ENCODE measurements at places on chromosomes 2 and 18.

DNA sequence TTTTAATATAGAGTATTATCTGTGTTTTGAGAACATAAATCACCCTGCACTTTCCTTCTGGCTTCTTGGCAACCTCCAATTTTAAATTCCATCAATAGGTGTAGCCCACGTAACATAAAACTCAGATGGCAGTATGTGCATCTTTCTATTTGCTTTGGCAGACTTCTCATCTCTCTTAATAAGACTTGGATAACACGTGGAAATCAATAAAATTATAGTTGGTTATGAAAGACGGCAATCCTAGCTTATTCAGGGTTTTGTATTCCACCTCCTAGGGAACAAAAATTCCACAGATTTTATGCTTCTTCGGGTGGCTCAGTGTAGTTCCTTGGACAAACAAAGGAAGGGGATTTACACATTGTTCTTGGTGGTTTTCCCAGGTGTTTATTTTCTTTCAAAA lies 299.3 kb downstream of the RND3 start:
- DNase-seq, result no peak

DNA sequence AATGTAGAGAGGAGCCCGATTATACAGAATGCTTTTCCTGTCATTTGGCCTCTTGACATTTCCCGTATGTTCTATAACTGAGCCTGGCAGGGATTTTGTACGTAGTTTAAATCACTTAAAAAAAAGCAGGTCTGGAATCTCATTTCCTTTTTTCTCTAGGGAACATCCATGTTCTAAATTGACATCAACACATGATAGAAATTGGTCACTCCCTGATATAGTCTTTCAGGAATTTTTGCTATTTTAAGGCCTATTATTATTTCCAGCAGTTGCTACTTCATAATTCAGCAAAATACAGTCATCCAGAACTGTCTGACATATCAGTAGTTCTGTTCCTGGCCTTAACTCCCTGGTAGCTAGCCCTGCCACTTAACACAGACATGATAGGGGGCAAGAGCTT lies 565.7 kb upstream of the ZEB2 start:
- DNase-seq, result no peak

DNA sequence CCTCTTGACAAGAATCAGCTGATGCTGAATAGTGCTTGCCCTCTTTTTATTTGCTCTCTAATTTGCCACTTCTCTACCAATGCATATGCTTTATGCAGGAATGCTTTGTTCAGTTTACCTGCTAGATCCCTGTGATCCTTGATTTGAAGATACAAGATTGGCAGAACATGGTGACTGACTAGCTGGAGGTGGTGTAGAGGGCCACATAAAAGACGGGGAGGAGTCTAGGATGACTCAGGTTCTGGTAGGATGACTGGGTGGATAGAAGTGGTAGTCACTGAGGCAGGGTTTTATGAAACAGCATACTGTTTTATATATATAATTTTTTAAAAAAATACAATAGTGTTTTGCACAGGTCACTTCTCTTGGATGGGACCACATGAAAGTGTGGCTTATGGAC lies 6.3 kb upstream of the ADGRF3 start:
- DNase-seq, result peak; percentile 17

DNA sequence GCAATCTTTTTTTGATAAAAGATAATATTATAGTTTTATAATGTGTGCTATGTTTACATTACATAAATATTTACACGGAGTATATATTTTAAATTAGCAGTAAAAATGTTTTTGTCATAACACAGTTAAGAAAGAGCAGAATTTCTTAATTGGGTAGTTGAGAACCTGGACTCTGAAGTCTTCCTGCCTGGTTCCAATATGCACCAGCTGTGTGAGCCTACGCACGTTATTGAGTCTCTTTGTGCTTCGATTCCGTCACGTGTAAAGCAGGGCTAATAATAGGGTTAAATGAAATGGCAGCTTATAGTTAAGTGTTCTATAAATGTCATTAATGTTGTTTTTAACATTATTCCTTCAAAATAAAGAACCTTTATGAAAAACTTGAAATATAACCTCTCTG lies 1.2 kb upstream of the CCDC88A start:
- no peak for DNase-seq

DNA sequence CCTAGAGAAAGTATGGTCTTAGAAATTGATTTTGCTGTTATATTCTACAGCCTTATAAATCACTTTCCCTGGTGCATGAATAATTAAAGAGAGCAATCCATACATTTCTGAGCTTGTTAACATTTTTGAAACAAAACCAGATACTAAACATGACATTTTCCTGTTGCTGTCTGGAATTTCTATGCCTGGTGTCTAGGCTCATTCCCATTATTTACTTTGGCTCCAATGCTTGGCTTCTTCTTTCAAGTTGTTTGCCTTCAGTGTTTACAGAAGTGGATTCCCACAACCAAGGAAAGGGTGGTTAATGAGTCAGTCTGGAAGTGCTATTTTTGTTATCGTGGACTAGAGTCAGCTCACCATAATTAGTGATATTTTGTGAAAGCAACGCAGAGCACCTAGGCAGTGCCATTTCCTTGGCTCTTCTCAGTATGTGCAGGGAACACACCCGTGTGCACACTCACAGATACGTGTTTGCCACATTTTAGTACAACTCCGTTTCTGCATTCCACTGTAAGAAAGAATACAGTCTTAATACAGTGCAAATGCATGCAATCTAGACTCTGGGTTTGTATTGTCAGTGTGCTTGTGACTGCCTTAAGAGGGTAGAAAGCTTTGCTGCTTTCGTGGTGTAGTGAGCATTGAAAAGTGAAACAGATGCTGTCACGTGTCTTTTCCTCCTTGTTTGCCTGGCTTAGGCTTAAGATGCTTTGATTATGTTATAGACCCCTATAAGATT lies 185.0 kb upstream of the RASGRP3 start:
- DNase-seq, result no peak

GRCh38 chr2:152974146-152974545 lies 255.7 kb downstream of the ARL6IP6 start:
- DNase-seq, result no peak
